Thoracic aorta (tissue), 2 donors: ENCODE measurements at places on chromosomes 5 and 9.

DNA sequence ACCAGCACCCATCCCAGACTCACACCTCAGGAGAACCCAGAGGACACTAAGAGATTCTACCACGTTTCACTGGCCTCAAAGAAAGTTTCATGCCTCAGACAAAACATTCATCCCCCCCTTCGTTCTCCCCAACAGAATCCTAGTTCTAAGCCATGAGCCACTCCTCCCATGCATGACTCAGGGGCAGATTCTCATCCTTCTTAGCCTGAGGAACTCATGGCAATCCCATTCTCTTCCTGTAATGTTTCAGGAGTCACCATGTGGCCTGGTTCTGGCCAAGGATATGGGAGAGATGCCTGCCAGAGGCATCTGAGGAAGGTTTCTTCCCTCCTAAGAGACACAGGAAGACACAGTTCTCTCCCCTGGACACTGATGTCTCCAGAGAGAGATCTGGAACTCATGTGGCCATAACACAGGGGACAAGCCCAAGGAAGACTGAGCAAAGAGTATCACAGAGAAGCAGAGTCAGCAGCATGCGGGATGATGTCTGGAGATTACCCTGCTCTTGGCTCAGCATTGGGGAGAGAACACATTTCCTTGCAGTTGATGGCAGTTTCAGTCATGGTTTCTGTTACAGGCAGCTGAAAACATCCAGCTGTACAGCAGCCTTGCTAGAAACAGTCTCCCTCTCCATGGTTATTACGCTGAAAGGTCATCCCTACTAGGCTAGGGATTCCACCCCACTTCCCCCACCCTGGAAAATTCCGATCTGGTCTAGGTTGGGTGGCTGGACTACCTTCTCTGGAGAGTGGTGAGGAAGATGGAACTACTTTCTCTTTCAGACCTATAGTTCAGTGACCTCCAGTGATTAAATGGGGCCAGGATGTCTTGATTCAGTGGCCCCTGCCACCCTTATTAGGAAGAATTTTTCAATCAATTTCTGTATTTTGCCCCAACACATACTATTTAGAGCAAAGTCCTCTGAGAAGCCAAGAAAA lies 115.4 kb downstream of the ZNF608 start:
- DNase-seq, result no peak

DNA sequence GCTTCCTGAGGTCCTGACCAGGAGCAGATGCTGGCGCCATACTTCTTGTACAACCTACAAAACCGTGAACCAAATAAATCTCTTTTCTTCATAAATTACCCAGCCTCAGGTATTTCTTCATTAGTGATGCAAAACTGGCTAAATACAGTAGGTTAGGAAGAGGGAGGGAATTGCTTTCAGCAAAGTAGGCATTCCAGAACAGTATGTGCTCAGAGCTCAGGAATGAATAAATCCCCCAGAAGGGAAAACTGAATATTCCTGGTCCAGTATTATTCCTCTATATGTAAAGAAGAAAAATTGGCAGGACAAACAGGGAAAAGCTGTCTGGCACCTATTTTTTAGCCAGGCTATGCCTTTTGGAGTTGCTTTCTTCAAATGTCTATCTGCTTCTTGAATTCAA lies 577.1 kb downstream of the PSAT1 start:
- no peak for DNase-seq

DNA sequence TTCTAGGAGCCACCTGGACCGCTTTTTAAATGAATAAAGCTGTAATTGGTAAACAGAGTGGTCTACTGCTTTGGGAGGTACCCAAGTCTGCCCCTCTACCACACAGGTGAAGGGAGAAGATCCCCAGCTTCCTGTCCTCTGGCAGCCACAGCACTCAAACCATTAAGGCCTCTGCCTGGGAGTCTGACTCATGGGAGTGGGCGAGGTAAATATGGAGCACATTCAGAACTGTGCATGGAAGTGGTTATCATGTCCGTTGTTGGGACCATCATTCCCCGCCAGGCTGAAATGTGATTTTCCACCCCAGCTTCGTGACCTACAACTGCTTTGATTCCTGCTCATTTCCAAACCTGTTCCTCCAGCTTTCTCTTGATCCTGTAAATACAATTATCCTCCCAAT lies 59.5 kb upstream of the ALDH1B1 start:
- DNase-seq, result no peak

GRCh38 chr5:75622564-75622963 lies 11.3 kb downstream of the ANKDD1B start:
- no peak for DNase-seq

DNA sequence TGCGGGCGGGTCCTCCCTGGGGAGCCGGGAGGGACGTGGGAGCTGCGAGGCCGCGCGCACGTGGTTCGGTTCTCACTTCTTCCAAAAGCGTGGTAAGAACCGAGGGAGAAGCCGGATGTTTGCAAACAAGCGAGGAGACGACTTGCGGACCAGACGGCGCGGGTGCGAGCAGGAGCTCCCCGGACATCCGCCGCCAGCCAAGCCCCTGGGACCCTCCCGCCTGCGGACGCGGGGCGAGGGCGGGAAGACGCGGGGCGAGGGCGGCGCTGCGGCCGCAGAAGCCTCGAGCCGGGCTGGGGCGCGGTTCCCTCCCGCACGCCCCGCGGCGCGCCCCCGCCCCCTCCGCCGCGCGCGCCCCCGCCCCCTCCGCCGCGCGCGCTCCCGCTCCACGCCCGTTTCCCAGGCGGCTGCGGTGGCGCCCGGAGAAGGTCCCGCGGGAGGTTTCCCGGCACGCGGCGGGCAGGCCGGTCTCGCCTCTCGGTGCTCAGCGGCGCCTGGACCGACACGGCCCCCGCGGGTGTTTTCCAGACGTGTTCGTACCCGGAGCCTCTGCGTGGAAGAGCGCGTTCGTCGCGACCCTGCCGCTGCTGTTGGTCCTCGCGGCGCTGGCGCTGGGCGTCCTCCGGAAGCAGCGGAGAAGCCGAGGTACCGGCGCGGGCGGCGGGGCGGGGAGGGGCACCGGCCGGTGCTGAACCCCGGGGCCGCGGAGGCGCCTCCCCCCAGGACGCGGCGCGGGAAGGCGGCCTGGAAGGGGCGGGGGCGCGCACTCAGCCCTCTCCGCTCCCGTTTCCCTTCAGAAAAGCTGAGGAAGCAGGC lies 12.8 kb downstream of the BTNL9 start:
- DNase-seq, result no peak

GRCh38 chr5:137200906-137201700 lies 298.0 kb downstream of the SPOCK1 start:
- DNase-seq, result no peak

DNA sequence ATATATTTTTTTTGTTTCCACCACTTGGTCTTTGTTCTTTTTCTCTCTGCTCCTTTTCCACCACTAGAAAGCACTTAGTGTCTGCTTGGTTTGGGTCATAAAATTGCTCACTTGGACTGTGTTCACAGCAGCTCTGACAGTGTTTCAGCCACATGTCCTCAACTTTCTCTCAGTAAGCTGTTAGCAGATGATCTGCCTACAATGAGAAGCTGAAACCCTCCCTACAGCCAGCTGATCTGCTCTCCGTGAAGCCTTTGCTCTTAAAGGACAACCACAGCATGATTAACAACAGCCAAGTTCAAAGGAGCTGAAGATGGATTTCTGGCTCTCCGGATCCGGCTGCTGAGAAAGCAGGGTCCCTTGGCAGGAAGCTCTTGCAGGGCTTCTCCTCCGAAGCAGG lies 31.6 kb downstream of the PRLR start:
- no peak for DNase-seq

GRCh38 chr5:43274435-43275114 lies 38.6 kb downstream of the HMGCS1 start:
- no peak for DNase-seq

GRCh38 chr9:77507212-77507961 lies 140.7 kb downstream of the GNA14 start:
- DNase-seq, result no peak

DNA sequence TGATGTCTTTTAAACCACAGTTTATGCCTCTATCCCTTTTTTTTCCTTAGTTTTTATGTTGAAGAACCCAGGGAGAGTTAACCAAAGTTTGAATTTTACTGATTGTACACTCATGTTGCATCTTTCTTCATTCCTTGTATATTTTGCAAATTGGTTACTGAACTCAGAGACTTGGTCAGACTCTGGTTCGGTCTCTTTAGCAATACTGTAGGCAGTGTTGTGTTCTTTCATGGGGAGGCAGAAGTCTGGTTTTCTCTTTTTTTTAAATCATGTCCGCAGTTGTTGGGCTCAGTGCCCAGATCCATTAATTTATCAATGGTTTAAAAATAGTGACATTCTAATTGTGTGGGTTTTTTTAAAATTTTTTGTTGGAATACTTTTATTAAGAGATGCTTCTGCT lies 23.4 kb downstream of the UBE2R2 start:
- DNase-seq, result no peak

DNA sequence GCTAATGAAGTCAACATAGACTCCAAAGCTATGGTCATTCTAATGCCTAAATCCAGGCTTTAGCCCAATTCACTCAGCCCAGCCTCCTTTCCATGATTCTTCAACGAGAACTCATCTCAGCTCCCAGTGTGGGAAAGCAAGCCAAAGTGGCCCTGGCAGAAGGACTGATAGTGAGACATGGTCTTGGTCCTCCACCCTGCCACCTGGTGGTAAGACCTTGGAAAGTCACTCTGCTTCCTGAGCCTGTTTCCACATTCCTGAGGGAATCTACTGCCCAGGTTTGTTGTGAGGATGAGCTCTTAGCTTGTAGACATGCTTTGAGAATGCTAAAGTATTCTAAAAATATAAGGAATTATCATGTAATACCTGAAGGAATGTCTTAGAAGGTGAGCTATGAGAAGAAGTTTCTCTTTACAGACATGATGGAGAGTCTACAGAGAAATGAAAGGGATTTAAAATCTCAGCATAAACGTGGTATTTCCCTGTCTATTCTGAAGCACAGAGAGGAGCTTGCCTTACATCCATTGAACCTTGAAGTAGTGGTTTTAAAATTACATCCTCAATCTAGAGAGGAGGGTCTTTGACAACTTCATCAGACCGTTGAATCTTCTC lies 173.5 kb downstream of the TRIM32 start:
- peak; percentile 8 for DNase-seq
